ENCODE measurements at places on chromosomes 4 and X.

GRCh38 chrX:110321081-110321480, 3.2 kb upstream of the AMMECR1 start:
- no peak for DNase-seq

- DNase-seq = no peak
These were observed 143.6 kb downstream of the APBB2 start for GRCh38 chr4:41070516-41071281.

DNA sequence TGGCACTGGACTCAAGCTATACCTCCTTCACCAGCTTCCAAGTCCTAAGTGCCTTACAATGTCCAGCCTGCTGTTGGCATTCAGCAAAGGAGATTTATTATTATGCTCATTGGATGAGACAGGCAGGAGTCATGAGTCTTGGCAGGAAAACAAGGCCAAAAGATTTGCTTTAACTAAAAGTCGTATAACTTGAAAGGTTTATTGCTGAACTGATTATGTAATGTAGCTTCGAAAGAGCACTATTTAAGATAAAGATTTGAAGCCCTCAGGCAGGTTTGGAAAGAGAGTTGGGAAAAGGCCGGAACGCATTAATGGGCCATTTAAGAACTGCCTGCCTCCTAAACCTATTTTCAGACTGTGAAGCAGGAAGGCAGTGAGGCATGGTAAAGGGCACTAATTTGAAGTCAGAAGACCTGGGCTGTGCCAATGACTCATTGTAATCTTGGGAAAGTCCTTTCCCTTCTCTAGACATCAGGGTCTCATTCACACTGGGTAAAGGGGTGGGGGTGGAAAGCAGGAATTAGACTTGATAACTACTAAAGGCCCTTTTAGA, 280.5 kb upstream of the EDA2R start:
- no peak for DNase-seq

GRCh38 chr4:120680647-120681228, 241.8 kb downstream of the PRDM5 start:
- no peak for DNase-seq

- no peak for DNase-seq
These were observed 4.4 kb upstream of the PRDX4 start for GRCh38 chrX:23662853-23663252.

DNA sequence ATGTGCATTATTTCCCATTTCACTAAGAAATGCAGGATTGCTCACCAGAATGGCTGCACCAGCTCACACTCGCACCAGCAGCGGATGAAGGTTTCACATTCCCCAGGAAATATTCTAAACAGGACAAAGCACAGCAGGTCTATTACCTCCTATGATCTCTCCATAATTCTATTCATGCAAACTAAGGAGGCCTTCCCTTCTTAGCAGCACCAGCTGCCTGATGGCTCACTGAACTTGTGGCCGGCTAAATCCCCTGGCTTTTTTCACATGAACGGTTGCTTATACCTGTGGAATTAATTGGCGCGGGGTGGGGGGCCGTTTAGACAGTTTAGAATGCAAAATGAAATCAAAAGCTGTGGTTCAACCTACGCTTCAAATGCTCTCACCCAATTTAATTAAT, 73.5 kb upstream of the SRD5A3 start:
- no peak for DNase-seq
